Activated effector memory CD4-positive, alpha-beta T cell treated with Interleukin-2 at 50 U/mL for 16 hours (primary cell): ENCODE measurements at places on chromosomes 5 and 9.

DNA sequence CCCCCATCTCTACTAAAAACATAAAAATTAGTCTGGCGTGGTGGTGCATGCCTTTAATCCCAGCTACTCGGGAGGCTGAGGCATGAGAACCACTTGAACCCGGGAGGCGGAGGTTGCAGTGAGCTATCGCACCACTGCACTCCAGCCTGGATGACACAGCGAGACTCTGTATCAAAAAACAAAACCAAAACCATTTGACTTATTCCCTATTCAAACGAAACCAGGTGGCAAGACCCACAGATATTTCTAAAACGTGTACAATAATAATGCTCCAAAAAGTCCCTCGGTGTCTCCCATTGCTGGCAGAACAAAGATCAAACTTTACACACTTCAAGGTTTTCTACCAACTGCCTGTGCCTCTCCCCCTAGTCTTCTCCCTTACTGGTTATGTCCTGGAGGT lies 29.8 kb downstream of the HMGCR start:
- no peak for DNase-seq

GRCh38 chr5:68319706-68320412 lies 104.3 kb downstream of the PIK3R1 start:
- no peak for DNase-seq

GRCh38 chr5:134626369-134627014 lies 6.1 kb downstream of the SAR1B start:
- DNase-seq: no peak

DNA sequence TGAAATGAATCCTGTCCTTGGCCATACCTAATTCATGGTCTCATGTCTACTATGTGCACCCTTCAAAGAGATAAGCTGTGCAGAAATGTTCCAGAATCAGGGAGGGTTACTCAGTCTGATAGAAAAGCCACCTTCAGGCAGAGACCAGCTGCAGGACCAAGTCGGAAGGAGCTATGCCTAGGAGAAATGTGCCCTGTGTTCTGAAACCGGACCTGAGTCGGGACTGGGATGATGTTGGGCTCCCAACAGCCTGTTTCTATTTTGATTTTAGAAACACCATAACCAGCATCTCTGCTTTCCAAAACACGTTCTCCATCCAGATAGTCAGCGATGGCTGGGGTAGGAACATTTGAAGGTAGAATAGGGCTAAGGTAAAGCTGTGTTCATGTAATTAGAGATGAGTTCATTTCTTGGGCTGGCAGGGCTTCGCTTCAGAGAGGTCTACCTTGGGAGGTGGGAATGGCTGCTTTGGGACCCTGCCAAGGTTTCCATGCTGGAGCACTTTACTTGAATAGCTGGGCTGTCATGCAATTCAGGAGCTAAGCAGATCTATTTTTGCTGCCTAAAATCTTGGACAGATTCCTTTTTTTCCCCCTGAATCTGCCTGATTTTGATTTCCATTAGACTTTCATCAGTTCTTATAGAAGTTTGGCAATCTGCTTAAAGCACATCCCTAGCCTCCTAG lies 2.8 kb downstream of the ADCY2 start:
- DNase-seq: no peak

- peak; percentile 55 for DNase-seq
Observed at GRCh38 chr9:37415011-37415719, 7.3 kb upstream of the GRHPR start.

DNA sequence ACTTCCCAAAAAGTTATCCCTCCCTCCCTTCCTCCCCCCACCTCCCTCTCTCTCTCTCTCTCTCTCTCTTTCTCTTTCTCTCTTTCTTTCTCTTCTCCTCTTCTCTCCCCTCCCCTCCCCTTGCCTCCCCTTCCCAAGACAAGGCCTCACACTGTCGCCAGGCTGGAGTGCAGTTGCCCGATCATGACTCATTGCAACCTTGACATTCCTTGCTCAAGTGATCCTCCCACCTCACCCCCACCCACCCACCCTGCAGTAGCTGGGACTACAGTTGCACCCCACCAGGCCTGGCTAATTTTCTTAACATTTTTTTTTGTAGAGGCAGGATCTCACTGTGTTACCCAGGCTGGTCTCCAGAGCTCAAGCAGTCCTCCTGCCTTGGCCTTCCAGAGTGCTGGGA lies 32.8 kb downstream of the VPS13A start:
- DNase-seq: no peak

- DNase-seq: no peak
Observed at GRCh38 chr9:108885643-108886348, 23.7 kb downstream of the ACTL7A start.

DNA sequence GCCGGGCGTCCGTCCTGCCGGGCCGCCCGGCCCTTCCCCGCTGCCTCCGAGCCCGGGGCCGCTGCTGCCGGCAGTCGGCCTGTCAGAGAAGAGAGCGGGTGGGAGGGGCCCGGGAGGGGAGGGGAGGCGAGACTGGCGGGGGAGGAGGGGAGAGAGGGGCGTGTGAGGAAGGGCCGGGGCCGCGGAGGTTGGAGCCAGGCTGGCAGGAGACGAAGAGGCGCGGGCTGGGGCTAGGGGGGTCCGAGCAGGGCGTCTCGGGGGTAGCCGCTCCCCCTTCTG lies 570 bp downstream of the CREBRF start:
- DNase-seq: no peak

DNA sequence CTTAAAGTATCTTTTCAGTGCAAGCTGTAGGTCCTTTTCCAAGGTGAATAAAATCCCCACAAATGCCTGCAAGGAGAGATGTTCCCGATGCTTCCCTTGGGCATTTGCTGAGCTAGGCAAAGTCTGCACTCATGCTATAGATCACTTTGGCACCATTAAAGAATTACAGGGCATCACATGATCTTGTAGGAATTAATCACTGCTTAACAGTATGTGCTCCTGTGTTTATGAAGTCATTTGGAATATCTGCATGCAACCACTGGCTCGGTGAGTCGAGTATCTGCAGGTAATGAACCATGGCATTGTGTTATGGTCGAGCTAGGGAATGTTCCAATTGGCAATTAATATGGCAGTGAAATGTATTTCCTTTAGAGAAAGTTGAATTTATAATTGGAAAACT lies 615.1 kb downstream of the TLE1 start:
- DNase-seq: no peak

DNA sequence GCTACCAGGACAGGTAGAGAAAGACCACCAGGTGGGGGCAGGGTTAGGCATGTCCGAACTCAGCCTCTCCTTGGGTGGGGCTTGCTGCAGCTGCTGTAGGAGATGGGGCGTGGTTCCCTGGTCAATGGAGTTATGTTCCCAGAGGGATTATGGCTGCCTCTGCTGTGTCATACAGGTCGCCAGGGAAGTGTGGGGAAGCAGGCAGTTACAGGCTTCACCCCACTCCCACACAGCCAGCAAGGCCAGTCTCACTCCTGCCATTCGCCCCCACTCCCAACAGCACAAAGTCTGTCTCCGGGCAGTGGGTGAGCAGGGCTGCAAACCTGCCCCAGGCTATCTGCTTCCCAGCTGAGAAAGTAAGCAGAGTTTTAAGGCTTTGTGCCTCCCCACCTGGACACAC lies 20.0 kb upstream of the CEP72 start:
- no peak for DNase-seq
